Right ventricle myocardium inferior (tissue), 1 donor: ENCODE measurements at places on chromosomes 11 and 22.

DNA sequence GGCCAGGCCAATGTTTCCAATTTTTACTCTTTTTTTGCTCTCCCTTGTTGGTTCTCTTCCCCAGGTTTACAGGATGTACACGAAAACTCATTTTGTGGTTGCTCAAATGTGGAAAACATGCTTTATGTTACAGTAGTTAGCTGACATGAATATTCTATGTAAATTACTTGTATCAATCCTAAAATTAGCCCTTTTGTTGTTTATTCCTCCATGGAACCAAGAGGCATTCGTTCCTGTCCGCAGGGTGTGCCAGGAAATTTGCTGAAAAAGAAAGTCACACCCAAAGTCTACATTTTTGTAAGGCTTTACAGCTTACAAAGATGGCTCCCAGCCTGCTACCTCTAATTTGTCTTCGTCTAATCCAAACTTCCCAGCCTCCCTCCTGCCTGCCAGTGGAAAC, 652.3 kb downstream of the ETS1 start:
- no peak for DNase-seq

DNA sequence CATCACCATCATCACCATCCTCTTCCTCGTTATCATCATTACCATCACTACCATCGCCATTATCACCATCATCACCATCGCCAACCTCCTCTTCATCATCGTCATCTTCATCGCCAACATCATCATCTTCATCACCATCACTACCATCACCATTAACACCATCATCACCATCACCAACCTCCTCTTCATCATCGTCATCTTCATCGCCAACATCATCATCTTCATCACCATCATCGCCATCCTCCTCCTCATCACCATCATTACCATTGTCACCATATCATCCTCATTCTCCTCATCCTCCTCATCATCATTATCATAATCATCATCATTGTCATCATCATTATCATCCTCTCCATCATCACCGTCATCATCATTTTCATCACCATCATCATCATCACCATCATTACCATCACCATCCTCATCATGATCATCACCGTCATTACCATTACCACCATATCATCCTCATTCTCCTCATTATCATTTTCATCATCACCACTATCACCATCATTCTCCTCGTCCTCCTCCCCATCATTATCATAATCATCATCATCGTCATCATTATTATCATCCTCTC, 1498.7 kb downstream of the TBC1D22A start:
- DNase-seq: no peak

DNA sequence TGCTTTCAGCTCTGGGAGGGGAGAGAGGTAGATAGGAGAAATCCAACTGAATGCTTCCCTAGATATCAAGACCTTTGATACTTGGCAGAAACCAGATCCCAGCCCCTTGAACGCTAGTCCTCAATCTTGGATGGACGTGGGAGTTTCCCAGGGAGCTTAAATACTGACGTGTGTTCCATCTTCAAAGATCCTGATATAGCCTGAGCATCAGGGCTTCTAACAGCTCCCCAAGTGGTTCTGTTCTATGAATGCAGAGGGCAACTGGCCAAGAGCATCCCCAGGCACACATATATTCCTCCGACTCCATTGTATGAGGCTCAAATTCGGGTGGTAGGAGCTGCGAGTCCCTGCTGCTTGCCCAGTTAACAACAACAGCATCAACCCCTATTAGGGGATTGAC, 8.7 kb upstream of the ACCS start:
- no peak for DNase-seq

DNA sequence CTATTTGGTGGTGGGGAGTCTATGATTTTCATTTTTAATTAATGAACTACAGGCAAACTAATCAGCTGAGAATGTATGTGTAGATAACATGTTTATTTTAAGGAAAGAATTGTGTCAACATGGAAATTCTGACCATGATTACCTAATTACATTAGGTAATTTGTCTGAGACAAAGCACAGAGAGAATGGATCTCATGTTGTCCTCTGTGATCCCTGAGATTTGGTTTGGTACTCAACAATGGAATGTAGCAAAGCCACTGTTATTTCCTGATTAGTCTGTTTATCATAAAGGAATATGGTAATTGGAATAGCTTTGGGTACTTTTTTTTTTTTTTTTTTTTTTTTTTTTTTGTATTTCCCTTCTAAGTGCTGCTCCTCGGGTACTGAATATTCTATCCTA, 718.8 kb upstream of the ARHGAP42 start:
- DNase-seq: no peak

DNA sequence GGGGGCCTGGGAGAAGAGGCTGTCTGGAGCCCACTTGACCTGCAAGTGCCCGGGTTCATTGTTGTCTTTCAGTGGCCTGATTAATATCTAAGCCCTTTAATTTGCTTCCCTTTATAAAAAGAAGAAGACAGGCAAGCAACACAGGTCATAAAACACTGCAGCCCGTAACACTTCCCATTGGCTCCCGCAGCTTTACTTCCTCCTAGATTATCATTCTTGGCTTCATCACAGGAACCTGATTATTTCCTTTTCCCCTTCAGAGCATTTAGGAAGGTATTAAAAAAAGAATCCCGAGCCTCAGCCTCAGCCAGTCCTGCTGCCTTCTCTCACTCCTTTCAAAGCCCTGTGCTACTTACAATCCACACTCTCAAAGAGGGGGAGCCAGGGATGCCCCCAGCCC, 183.2 kb downstream of the GRIK4 start:
- DNase-seq: no peak

DNA sequence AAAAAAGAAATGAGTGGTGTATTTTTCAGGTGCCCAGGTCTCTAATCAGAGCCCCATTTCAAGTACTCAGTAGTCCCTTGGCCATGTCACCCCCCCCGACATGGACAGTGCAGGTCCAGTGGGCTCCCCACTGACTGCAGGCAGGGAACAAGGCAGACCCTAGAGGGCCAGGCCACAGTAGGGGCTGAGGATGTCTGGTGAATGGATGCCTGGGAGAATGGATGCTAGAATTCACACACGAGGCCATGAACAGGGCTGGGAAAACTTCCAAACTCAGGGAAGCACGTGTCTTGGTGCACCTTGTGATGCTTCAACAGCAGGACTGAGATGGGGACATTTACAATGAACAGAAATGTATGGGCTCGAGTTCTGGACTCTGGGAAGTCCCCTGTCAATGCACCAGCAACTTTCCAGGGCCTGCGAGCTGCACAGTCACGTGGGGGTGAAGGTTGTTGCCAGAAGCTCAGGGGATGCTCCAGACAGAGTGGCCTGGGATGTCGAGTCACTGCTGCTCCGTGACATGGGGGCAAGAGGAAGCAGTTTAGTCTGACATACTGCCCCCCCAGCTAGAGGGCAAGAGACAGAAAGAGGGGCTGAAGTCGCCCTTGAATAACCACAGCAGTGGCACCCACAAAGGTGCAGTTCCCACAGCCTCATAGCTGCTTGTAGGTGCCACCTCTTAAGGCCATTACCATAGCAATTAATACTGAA, 3.1 kb downstream of the APOBEC3G start:
- no peak for DNase-seq

GRCh38 chr11:10606536-10607208, 38.2 kb upstream of the LYVE1 start:
- no peak for DNase-seq

DNA sequence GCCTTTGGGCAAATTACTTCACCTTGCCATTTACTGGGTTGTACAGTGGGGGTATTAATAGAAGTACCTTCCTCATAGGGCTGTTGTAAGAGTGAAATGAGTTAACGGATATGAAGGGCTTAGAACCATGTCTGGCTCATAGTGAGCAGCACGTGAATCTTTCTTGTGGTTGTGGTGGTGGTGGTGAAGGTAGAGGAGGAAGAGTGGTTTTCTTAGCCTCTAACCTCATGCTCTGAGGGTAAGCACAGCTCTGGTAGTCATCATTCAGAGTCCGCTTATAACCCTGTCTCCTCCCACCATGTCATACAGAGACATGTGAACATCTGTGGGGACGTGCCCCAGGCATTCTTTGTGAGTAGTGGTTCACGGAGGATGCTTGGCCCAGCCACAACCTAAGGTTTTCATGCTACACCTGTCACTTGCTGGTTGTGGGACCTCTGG, 43.6 kb downstream of the TEAD1 start:
- no peak for DNase-seq

DNA sequence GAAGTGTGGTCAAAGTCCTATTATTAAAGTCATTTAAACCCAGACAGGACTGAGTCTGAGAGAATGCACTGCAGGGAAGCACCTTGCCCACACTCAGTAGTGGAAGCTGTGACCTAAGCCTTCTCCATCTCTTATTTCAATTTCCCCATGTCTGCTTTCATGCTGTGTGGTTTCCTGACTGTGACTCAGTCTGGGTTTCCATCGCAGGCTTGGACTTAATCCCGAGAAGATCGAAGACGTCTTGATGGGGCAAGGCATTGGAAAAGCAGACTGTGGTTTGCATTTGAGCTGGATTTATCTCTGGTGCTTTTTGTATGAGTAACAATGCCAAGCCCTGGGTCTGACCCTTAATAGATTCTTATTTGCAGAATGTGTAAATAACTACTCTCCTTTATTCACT, 238.9 kb downstream of the NTM start:
- no peak for DNase-seq

GRCh38 chr11:64627371-64627770, 36.4 kb downstream of the SLC22A12 start:
- DNase-seq: no peak

- DNase-seq: no peak
These were observed 10.3 kb downstream of the CBX7 start for GRCh38 chr22:39142088-39142680.

GRCh38 chr11:73158356-73159051, 16.4 kb upstream of the FCHSD2 start:
- DNase-seq: no peak

- no peak for DNase-seq
These were observed 79.4 kb downstream of the PRR5L start for GRCh38 chr11:36375353-36376008.

DNA sequence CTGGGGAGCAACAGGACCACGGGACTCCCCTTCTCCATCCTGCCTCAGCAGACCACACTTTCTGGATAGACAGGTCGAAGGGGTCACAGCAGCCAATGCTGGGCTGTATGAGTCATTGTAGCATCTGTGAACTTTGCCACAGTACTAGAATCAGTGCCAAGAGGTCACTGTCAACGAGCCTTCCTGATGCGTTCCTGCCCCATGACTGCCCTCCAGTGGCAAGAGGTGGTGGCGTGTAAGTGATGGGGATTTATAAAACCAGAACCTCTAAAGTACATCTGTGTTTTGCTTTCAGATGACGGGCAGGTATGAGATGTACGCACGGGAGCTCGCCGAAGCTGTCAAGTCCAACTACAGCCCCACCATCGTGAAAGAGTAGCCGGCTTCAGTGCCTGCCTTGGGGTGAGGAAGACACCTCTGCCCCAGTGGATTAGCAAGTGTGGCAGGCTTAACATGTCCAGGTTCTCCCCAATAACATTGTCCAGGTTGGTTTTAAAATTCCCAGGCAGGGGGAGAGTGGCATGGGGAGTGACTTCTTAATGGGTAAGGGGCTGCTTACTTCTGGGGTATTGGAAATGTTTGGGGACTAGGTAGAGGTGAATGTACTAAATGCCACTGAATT, 29.4 kb downstream of the GUCD1 start:
- DNase-seq: peak; percentile 82

GRCh38 chr11:103453915-103454709, 344.9 kb downstream of the DYNC2H1 start:
- DNase-seq: no peak

- no peak for DNase-seq
These were observed 39.4 kb upstream of the PRDM11 start for GRCh38 chr11:45107029-45107428.

GRCh38 chr11:134932761-134933160, 520.7 kb upstream of the B3GAT1 start:
- DNase-seq: no peak

DNA sequence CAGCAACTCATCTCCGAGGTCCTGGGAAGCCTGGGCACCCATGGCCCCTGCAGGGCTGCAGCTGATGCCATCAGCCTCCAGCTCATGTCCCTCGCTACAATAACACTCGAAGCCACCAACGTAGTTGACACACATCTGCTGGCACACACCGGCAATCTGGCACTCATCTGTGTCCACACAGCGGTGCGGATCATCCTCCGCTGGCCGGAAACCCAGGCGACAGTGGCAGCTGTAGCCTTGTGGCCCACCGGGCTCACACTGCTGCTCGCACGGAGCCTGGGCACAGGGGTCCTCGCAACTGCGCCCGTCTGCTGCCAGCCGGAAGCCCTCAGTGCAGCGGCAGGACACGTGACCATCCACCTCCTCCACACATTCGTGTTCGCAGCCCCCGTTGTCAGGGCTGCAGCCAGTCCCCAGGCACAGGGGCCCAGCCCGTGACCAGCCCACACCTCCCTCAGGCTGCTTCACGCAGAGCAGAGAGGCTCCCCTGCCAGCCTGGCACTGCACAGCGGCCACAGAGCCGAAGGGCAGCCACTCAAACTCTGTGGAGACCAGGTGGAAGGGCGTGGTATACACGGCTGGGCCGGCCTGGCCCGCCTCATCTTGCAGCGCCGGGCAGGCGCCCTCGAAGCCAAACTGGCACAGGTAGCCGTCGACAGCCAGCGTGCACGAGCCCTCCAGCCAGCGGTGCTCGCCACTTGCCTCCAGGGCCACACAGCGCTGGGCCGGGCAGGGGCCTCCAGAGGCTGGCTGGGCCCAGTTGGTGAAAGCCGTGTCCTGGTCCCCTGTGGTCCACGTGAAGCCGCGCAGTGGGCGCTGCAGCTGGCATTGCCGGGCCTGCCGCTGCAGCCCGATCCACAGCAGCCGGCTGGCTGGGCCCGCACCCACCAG, 678 bp downstream of the CD248 start:
- DNase-seq: peak; percentile 68

DNA sequence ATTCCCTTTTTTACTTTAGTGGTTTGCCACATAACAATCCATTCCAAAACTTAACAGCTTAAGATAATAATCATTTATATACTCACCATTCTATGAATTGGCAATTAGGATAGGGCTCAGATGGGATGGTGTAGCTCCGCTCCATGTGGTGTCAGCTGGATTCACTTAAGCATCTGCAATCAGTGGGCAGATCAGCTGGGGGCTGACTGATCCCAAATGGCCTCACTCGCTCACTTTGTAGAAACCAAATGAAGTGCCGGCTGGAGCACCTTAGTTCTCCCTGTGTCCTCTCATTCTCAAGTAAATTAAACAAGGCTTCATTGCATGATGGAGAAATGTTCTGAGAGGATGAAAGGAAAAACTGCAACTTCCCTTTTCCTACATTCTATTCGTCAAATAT, 161.4 kb downstream of the WT1 start:
- no peak for DNase-seq

GRCh38 chr11:74826901-74827300, 78.3 kb downstream of the RNF169 start:
- DNase-seq: no peak

- DNase-seq: no peak
These were observed 717.4 kb downstream of the DLG2 start for GRCh38 chr11:84909740-84910139.
